ENCODE measurements at places on chromosomes 12 and 14.

DNA sequence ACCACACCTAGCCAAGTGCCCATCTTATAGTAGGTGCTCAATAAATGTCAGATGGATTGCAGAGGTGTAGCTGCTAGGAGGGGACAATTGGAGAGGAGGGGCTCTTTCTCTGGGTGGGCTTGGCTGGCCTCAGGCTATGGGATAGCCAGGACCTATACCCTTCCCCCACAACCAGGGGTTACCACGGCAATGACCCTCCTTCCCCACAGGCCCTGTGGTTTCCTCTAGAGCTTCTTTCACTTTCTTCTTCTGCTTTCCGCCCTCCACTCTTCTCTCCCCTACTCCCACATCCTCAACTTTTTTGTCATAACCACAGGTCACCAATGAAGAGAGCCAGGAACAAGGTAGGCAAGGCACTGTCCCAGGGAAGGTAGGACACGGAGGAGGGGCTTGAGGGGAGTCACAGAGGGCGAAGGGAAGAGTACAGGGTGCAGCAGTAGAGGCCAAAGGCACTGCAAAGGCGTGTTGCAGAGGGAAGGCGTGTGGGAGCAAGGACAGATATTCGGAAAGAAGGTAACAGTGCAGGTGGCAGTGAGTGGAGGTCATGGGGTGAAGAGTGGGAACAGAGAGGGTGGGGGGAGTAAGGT lies 1.9 kb upstream of the ITGB7 start:
- peak; percentile 58 for DNase-seq

DNA sequence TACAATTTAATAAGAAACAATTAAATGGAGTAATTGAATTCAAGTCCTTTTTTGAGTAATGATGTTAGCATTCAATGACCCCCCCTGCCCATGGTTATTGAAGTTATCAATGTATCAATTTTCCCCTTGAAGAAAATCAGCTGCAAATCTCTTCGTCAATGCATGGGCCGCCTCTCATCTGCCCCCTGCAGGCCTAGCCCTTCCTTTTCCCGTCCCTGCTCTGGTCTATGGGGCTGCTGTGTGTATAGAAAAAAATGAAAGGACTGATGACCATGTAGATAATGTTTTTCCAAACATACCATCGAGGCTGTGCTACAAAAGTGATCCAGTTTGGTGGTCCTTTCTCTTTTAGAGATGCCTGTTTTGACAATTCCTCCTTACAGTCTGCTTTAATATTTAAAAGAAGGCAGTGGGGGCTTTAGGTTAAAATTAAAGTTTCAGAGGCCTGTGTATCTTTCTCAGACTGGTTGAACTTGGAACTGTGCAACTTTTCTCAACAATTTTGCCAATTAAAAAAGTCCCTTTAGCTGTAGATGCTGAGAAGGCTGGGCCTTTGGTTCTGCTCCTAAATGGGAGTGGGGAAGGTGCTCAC lies 98.4 kb downstream of the APAF1 start:
- DNase-seq: peak; percentile 58

GRCh38 chr14:55473786-55474185 lies 33.4 kb upstream of the TBPL2 start:
- DNase-seq: no peak

GRCh38 chr12:99573980-99574379 lies 73.6 kb upstream of the GARIN6 start:
- DNase-seq: no peak

GRCh38 chr12:121673013-121673511 lies 3.6 kb upstream of the MORN3 start:
- DNase-seq: no peak

- DNase-seq: no peak
Measured at GRCh38 chr14:36301159-36301558, 19.3 kb downstream of the MBIP start.

All from NAMALWA (cell line).